ENCODE measurements at places on chromosomes 5 and 9.

GRCh38 chr5:175254155-175254554 is 189.8 kb downstream of the DRD1 start:
- DNase-seq = no peak

DNA sequence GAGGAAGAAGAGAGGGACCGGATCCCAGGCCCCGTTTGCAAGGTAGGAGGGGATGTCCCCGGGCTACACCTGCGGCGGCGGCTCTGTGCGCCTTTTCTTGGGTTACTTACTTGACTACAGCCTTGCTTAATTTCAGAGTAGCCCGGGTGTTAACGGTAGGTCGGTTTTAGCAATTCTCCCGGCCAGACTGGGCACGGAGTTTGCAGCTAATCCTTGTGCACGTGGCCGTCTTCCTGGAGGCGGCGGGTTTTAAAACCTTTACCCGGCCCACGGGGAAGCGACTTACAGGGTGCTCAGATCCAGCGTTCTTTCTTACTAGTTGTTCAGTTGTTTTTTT is 313 bp downstream of the BRIX1 start:
- DNase-seq = no peak

GRCh38 chr5:146428658-146429057 is 18.5 kb upstream of the TCERG1 start:
- no peak for DNase-seq

DNA sequence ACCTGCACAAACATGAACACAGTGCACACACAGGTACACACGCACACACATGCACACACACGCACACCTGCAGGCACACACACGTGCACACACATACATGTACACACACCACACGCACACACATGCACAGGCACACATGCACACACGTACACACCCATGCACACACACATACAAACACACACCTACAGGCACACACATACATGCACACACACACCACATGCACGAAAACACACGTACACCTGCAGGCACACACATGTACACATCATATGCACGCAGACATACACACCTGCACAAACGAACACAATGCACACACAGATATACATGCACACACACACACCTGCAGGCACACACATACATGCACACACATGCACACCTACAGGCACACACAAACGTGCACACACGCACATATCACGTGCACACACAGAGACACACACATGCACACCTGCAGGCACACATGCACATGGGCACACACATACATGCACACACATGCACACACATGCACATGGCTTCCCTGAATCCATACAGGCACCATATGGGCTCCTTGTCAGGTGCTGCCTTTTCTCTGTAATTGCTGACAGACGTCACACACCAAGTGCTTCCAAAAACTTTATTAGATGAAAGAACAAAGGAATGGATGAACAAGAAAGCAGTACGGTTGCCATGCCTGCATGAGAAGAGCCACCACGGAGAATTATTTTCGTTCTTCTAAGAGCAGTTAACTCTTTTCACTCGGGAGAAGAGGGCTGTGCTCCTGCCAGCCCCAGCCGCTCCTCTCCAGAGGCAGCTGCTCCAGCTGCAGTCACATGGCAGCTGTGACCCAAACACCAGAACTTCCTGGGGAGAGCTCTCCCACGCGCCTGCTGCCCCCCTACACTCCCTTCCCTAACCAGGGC is 57.2 kb downstream of the EXD3 start:
- peak; percentile 12 for DNase-seq

- no peak for DNase-seq
These were observed 284.8 kb downstream of the CRB2 start for GRCh38 chr9:123640792-123641222.

GRCh38 chr5:179679014-179679674 is 1.7 kb downstream of the CBY3 start:
- DNase-seq = peak; percentile 76

DNA sequence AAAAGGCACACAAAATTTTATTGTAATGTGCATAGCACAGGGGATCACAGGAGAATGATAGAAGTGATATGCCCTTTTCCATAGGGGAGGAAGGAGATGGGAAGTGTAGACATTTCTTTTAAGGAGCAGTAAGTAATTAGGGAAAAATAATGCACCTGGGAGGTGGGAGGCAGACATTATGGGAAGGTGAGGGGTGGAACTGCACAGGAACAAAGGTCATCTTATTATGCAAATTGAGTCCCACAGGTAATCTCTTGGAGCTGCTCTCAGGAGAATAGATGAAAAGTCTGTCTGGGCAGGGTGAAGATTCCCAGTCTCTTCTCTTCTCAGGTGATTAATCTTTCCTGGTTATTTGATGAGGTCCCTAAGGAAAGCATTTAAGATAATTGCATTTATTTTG is 331.5 kb downstream of the ENC1 start:
- no peak for DNase-seq

DNA sequence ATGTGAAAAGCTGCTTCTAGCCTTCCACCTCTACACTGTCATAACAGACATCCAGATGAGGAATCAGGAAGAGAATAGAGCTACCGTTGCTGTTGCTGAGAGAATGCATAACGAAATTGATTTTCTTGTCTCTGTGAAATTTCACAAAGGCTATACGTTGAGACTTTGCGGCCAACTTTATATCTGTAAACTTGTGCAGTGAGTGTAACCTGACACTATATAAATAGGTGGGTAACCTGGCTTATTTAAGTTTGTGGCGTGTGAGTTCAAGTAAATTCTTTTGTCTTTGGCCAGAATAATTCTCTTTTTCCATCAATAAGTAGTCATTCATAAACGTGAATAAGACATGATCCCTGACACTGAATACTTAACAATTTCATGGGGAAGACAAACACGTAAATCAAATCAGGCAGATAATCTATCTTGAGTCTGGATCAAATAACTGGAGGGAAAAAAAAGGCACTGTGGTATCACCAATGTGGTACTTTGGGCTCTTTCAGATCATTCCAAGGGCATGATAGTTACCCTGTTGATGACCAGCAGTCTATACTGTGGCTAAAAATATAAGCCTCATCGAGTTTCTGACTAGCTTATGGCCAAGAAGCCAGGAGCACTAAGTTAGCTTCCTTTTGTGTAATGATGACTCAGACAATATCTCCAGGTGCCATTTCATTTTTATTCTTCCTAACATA is 98.2 kb upstream of the RASA1 start:
- DNase-seq = no peak

- no peak for DNase-seq
These were observed 346.1 kb upstream of the PTGER4 start for GRCh38 chr5:40333459-40334241.

DNA sequence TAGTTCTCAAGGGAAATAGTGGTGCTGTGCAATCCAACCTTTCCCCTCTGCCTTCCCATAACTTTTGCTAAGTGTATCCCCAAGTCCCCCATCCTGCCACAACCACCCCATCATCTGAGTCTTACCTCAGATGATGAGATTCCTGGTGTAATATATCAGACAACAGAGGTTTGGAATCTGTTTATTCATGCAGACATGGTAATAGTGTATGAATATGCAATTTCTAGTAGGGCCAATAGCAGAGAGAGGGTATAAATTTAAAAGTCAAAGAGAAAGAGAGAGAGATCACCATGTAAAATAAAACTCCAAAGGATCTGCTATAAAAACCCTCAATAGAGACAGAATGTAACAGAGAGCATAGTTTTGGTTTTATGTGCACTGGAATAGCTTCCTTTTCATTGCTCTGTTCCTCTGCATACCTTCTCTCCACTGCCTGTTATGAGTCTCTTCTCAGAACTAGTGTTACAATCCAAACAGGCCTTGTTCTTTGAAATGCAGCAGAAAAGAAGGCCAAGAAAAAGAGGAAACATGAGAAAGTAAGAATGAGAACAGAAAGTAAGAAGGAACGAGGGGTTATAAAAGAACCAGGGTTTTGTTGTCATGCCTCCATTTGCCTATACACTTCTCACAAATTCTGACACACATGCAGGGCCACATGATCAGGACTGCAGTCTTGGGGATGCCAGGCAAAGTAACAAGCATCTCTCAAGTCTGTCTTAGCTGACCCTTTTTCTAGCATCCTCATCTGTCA is 278.0 kb downstream of the CETN3 start:
- DNase-seq = no peak

DNA sequence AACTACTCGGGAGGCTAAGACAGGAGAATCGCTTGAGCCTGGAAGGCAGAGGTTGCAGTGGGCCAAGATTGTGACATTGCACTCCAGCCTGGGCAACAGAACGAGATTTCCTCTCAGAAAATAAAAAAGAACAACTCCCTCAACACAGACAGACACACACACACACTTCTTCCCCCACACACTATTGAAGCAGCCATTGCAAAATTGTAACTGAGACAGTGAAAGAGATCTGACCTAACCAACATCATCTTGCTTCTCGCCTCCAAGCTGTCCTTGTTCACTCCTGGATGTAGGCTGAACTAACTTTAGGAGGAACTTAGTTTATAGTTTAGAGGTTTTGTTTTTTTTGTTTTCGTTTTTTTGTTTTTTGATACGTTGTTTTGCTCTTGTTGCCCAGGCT is 13.0 kb upstream of the PLIN2 start:
- DNase-seq = no peak

DNA sequence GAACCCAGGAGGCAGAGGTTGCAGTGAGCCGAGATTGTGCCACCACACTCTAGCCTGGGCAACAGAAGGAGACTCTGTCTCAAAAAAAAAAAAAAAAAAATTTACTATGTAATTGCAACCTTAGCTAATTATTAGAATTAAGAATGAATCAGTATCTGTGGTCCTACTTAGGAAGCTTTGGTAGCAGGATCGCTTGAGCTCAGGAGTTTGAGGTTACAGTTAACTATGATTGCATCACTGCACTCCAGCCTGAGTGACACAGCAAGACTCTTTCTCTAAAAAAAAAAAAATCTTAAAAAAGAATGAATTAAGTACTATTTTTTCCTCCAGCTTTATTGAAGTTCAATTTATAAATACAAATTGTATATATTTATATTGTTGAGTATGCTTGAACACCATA is 16.7 kb downstream of the NDUFAF2 start:
- no peak for DNase-seq

DNA sequence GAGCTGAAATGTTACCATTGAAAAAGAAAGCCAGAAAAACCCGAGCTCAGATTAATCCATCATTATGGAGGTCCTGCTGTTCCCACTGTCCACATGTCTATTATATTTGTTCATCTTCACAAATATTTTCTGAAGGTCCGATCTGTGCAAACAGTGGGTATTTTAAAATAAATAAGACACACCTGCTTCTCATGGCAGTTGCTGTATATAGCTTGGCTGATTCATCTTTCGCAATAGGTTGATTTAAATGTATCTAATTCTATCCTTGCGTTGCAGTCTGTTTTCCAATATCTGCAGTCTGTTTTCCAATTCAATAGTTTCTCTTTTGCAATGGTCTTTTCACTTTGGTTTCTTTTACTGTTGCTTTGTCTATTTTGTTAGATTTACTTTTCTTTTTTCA is 87.4 kb upstream of the PCA3 start:
- no peak for DNase-seq

GRCh38 chr9:37639841-37640240 is 10.9 kb upstream of the FRMPD1 start:
- no peak for DNase-seq

DNA sequence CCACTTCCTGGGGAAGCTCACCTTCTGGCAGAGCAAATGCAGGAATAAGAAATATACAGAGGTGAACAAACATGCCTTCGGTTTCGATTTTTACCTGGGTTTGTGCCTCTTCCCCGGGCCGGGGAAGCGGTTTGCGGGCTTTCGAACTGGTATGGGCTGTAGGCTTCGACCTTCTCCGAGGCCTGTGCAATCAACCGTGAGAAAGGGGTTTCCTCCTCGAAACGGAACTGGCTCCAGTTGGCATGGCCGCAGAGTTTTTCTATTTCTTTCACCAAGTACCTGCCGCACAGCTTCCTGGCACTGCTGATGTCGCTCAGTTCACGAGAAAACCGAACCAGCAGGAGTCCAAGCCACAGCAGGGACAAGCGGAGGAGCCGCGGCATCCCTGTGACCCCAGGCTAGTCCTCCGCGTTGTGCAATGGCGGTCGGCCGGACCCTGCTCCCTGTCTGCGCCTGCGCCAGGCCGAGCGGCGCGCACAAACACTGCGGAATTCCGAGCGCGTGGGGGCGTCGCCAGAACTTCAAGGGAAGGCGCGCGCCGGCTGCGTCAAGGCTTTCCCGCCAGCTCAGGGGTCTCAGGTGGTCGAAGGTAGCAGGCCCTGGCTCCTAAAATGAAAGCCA is at the start of gene INSL6:
INSL6 (minus strand) TSS at position 420 of the 621 bp plus-strand sequence; CDS start at position 383, 37 bp downstream.
- peak; percentile 74 for DNase-seq

GRCh38 chr5:159453209-159453608 is 122.9 kb upstream of the IL12B start:
- DNase-seq = no peak

DNA sequence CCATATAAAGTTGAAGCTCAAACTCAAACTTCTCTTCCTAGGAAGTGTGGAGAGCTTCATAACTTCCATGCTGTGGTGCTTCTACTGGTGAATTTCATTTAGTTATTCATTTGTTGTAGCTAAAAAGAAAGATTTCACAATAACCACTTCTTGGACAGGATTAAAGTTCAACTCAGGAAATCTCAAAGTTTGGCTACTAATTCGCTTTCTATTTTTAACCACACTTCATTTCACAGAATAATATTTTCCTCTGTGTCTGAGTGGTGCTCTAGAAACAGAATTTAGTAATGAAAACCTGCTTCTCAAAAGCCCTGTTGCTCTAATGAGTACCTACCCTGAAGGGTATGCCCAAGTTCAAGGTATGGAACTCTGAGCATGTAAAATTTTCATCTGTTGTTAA is 73.9 kb downstream of the ACTBL2 start:
- no peak for DNase-seq

- no peak for DNase-seq
These were observed 106.1 kb upstream of the SLC44A1 start for GRCh38 chr9:105138306-105138801.

GRCh38 chr9:90998573-90998972 is 197.0 kb downstream of the SYK start:
- DNase-seq = no peak

GRCh38 chr5:15521381-15522186 is 21.6 kb downstream of the FBXL7 start:
- DNase-seq = no peak

- no peak for DNase-seq
These were observed 1275.7 kb downstream of the PTPRD start for GRCh38 chr9:9337129-9337528.

GRCh38 chr5:19795218-19795617 is 192.8 kb downstream of the CDH18 start:
- DNase-seq = no peak

DNA sequence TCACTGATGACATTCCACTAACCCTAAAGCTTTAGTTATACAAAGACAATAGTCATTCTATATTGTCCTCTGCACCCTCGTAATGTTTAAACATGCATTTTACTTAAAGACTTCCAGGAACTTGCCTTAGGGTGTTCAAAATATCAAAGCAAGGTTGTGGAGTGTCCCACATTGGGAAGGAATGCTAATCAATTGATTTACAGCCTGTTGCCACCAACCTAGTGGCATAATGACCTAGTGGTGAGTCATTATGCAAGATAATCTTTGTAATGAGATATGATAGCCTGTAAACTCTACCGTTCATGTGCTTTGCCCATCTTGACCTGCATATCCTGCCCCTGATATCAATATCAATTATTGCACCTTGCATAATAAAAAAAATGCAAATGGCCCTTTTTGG is 542.9 kb downstream of the CDH9 start:
- no peak for DNase-seq

Measured in RWPE2 (cell line).